ENCODE measurements at places on chromosomes 2 and 18.

DNA sequence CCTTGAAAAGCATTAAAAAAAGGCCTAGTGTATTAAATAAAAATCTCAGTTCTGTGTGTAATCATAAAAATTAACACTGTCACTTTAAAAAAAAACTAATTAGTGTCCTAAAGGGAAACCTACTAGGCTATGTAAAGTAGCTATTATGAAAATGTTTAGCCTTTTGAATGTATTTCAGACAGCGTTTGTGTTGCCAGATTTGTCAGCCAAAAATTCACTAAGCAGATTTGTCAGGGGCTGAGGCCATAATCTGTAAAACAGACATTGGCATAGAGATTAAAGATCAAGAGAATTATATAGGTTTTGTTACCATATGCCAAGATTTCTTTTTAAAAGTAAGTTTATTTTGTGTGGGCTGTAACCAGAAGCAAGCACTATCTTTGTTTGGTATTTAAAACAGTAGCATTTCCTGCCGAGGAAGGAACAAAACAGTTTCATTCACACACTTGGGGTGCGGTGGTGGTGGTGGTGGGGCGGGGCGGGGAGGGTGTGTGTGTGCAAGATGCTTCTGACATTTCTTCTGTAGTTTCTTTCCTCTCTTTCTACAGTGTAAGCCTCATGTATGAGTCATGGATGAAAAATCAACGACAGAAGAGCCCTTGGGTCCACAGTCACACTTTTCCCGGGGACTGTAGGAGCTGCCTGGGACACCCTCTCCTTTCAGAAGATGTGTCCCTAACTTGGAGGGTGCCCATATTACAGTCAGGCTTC is 328.5 kb upstream of the FANCL start:
- DNase-seq = no peak

DNA sequence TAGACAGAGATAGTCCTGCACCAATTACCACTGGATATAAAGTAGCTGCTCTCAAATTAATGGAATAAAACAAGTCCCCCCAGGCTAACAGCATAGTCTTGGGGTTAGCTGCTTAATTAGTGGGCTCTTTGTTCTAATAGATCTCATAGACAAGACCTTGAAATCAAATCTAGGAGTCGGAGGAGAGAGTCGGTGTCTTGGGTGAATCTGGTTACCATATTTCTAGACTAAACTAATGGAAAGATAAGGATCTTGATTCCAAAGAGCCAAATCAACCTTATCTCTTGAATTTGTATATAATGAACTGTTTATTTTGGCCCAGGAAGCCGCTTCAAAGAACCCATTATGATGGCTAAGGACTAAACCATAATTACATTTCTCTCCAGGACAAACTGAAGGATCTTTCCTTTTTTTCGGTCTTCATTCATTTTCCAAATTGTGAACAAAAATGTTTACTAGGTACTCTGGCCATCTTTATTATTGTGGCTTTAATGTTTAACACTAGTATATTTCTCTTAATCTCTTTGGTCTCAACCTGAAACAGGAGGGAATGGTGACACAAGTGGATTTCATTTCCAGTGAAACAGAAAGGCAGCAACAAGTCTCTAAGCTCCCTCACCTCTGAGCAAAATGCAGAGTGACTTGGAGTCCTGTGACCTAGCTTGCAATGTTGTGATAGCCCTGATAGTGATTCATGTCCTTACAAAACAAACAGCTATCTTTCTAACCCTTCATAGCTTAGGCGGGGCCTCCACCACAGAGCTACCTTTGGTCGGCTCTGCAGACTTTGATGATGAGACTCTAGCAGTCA is 137.9 kb upstream of the PARD3B start:
- DNase-seq = no peak

DNA sequence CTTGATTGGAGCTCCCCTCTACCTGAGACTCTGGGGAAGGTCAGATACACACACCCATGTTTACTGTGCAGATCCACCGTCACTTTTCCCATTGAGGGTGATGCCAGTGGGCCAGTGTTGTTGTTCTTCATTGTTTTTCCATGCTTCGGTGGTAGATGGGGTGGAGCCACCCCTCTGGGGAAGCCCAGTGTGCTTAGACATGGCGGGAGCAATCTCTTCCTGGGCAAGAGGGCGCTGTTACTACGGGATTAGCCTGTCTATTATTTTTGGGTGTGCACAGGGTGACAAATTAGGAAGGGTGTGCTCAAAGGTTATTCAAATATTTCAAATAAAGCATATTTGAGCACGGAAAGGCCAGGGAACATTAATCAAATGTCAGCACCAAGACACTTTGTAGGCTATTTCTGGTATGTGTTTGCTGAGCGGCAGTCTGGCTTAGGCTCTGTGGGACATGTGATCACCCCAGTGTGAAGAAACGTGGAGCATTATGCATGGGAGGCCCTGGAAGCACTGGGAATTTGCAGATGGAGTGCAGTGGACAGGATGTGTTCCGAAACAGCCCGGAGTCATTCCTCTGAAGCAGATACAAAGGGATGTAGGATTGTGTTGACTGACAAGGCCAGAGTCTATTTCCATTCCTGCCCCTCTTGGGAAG is 34.8 kb upstream of the SMIM21 start:
- no peak for DNase-seq

- no peak for DNase-seq
These were observed 41.2 kb downstream of the CABYR start for GRCh38 chr18:24180048-24180447.

DNA sequence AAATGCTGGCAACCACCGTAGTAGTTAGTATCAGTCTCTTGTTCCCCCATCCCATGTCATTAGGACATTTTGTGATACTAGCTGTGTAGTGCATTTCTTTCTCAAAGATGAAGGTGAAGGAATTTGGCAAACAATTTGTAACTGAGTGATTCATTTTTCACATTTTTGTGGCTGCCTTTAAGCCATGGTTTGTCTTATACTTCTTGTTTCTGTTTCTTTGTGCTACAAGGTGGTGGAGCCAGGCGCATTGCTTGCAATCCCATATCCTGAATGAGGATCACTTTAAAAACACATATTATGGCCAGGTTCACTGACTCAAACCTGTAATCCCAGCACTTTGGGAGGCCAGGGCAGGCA is 40.6 kb downstream of the GPD2 start:
- DNase-seq = no peak

DNA sequence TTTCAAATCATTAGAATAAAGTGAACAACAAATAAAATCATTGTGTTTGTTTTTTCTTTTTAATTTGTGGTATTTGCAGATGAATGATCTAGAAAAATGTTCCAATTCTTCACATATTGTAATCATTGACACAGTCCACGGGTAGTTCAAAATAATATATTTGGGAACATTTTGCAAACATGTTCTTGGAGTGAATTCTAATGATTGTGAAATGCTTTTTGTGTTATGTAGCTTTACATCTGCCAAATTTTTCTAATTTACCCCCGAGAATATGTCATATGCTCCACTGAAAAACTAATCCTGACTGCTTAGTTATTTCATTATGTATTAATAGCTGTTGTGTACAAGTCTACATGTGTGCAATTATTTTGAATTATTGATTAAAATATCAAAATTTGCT is 1468.4 kb upstream of the NXPH2 start:
- no peak for DNase-seq

DNA sequence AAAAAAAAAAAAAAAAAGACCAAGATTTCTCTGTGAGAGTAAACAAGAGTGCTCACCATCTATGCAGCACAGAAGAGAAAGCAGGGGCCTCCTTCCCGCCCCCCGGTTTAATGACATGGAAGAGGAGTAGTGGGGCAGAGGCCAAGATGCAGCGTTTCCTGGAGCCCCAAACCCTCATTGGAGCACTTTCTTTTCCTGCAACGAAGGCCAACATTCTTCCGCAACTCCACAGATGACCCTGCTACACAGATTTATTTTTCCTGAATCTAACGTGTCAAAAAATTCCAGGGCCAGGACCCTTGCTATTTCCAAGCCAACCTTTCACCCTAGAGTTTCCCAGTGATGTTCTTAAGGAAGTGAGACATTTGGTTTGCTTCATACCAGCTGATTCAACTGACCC is 189.6 kb downstream of the MIB1 start:
- DNase-seq = no peak

GRCh38 chr18:32333781-32334180 is 136.9 kb downstream of the GAREM1 start:
- no peak for DNase-seq

DNA sequence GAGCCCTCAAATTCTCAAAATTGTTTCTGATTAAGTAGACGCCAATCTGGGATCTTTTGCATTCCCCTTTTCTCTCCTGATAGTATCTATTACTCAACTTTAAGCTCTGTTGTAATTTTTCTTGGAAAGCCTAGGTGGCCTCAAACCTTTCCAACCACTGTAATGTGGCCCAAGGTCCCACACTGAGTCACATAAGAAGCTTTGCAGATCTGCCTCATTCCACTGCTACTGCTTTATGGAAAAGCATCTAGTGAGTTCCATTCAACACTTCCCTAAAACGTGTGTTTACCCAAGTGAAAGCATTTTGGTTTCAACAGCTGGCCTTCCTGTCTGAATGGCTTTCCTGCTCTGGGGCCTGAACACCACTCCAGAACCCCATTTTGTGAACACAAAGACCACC is 493.6 kb upstream of the SPHKAP start:
- no peak for DNase-seq

DNA sequence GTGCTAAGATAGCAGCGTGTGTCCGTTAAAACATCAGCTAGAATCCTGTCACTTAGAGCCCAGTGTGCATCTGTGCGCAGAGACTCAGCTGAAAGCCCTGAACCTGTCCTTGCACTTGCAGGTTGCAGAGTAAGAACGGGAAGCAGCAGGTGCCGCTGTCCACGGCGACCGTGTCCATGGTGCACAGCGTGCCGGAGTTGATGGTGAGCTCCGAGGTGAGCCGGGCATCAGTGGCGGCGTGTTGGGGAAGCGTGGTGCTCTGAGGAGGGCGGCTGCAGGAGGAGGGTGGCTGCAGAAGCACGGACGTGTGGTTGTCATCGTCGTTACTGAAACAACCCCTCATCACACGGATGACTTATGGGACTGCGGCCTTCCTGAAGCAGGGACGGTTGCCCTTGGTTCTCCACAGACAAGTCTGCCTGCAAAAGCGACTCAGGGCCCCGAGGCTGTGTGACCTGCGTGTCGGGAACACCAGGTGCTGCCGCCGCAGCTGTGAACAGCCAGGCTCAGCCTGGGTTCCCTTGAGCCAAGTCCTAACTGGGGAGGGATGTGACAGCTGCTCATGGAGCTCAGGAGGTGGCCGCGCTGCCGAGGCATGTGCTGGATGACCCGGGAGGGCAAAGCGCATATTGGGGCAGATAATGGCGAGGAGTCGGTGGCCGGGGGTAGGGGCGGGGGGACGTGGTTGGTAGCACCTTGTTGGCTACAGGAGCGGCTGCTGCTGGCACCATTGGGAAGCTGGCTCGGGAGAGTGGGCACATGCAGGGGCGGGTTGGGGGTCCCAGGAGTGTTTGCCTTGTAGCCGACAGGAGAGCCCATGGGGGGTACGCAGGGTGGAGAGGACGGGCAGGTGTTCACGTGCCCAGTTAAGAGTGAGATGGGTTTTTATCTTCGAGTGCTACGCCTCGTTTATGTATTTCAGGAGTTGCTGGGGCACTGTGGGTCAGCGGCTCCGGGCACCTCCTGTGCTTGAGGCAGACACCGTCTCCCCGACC is 16.6 kb downstream of the CTDP1 start:
- DNase-seq = no peak

- DNase-seq = no peak
These were observed 8.5 kb downstream of the FMNL2 start for GRCh38 chr2:152343426-152343825.

DNA sequence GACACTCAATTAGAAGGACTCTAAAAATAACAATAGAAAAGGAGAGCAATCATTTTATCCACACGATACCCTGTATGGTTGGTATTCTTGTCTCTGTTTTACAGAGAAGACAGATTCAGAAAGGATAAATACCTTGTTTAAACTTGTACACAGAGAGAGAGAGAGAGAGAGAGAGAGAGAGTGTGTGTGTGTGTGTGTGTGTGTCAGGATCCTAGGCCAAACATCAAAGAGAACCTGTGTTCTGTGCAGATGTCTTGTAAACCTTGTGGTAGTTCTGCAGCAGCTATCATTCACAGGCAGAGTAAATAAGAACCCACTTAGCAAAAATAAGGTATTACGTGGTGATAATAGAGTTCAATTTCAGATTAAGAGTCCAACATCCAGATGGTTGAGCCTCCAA is 4.3 kb upstream of the CRIM1 start:
- DNase-seq = no peak

DNA sequence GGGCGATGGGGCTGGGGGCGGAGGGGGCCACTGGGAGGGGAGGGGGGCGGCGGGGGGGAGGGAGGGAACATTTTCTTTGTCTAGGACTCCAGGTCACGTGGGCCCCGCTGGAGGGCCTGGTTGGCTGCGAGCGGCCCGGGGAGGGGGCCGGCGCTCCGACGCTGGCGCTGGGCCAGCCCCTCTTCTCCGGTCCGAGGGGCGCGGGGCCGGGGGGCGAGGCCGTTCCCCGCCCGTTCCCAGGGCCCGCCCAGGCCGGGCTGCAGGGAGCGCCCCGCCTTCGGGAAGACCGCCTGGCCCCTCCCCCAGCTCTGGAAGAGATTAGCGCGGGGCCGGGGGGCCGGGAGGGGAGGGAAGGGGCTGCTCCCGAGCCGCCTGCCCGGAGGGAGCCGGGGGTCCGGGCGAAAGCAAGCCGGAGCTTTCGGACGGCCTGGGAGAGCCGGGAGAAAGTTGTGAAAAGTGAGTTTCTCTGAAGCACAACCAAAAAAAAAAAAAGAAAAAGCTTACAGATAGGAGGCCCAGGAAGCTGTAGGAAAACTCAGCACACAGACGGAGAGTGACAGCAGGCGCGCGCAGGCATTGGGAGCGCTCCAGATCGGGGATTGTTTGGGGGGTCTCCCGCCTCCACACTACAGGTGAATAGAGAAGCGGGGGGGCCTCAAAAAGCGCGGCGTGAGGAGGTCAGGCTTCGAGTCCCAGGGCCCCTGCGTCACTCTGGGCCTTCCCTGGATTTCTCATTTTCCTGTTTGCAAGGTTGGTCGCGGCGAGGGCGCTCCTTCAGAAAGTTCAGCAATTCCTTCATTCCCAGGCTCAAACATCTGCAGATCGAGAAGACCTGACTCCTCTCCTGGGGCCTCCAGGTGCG is 84.1 kb upstream of the POMC start:
- peak; percentile 58 for DNase-seq

- no peak for DNase-seq
These were observed 157.9 kb downstream of the GULP1 start for GRCh38 chr2:188449561-188449960.

- no peak for DNase-seq
These were observed 144.1 kb upstream of the MGAT5 start for GRCh38 chr2:134109725-134110124.

- no peak for DNase-seq
These were observed 138.4 kb downstream of the OTX1 start for GRCh38 chr2:63189026-63189425.

Data from activated T-cell treated with anti-CD3 and anti-CD28 coated beads, Interleukin-2, amount 50 U/mL, for 48 hours (primary cell).